ENCODE measurements at places on chromosomes 13 and 19. TPM values are rescaled to one million over a fixed set of nuclear protein-coding genes. Genes with fewer than 3 reads are reported as not detected.

WTIP gene
- 29.3 TPM for total RNA-seq

- DNase-seq: no peak
These were observed 344.1 kb downstream of the UQCRFS1 start for GRCh38 chr19:28868836-28869235.

- DNase-seq: no peak
These were observed 90.4 kb upstream of the PEG3 start for GRCh38 chr19:56930647-56931535.

CEACAM6 gene
- 29.8 TPM for total RNA-seq

SHISA7 gene
- total RNA-seq: 0.05 TPM

DNA sequence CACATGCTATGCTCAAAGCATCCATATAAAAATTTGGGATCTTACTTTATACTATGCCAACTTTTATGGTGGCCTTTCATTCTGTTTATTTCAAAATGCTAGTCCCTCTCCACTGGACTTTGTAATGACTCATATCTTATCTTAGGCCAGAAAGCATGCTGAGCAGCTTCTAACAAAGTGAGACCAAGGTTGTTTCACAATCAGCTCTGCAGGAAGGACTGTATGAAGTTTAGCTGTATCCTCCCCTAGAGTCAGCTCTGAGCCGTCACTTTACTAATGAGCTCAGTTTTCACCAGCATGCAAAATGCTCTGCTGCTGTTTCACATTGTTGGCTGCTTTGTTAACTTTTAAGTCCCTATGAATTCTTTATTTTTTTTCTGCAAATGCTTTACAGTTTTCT, 1608.8 kb downstream of the OLFM4 start:
- no peak for DNase-seq

ZNF554 gene
- total RNA-seq: 8.1 TPM

DNA sequence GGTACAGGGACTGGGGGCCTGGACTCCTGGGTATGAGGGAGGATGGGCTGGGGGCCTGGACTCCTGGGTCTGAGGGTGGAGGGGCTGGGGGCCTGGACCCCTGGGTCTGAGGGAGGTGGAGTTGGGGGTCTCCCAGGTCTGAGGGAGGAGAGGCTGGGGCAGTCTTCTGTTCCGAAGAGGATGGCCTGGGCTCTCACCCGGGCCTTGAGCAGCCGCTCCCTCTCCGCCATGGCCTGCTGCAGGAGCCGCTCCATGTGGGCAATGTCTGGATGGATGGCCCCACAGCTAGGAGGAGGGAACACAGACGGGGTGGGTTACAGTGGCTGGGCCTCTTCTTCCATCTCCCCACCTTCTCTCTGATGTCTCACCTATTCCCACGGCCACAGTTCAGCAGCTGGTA, 18.1 kb downstream of the PHLDB3 start:
- no peak for DNase-seq

DKKL1 gene
- 0.90 TPM for total RNA-seq

EGLN2 gene
- 83.8 TPM for total RNA-seq

DNA sequence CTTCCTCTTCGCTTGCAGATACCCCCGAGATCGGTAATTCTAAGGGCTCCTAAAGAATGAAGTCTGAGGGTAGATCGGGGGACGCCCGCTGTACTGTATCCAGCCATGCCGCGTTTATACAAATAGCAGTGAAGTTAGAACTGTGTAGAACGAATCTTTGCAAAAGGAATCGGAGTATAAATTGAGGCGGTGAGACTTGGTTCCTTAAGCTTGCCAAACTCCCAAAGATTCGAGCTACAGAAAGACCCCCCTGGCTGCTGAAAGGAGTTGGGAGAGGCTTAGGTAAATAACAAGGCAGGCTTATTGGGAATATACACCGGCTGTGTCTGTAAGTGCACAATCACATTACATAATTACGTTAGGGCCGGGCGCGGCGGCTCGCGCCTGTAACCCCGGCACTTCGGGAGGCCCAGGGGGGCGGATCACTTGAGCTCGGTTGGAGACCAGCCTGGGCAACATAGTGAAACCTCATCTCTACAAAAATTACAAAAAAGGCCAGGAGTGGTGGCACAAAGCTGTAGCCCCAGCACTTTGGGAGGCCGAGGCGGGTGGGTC, 12.2 kb downstream of the TMEM160 start:
- no peak for DNase-seq

GRCh38 chr19:18289471-18290301, 8.3 kb upstream of the JUND start:
- DNase-seq: no peak

DNA sequence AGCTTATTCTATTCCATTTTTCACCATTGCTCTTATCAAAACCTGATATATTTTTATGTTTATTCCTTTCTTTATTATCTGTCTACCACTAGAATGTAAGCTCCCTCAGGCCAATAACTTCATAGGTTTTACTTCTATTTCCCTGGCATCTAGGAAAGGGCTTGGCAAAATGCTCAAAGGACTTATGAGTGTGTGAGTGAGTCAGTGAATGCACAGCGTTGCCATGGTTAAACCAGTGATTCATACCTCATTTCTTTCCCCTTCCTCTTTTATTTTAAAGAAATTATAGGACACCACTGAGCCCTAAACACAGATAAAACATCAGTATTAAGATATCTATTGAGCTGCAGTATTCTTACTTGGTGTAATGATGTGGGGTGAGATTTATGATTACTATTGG, 162.1 kb downstream of the GPC6 start:
- DNase-seq: no peak

- DNase-seq: no peak
These were observed 89.7 kb downstream of the RAB20 start for GRCh38 chr13:110471833-110472162.

DNA sequence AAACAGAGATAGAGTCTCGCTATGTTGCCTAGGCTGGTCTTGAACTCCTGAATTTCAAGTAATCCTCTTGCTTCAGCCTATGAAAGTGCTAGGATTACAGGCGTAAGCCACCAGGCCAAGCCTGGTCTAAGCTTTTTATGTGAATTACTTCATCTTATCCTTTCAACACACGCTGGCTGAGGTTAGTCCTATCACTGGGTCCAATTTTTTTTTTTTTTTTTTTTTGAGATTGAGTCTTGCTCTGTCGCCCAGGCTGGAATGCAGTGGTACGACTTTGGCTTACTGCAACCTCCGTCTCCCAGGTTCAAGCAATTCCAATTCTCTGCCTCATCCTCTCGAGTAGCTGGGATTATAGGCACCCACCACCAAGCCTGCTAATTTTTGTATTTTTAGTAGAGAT, 10.4 kb downstream of the MYO1F start:
- no peak for DNase-seq

DNA sequence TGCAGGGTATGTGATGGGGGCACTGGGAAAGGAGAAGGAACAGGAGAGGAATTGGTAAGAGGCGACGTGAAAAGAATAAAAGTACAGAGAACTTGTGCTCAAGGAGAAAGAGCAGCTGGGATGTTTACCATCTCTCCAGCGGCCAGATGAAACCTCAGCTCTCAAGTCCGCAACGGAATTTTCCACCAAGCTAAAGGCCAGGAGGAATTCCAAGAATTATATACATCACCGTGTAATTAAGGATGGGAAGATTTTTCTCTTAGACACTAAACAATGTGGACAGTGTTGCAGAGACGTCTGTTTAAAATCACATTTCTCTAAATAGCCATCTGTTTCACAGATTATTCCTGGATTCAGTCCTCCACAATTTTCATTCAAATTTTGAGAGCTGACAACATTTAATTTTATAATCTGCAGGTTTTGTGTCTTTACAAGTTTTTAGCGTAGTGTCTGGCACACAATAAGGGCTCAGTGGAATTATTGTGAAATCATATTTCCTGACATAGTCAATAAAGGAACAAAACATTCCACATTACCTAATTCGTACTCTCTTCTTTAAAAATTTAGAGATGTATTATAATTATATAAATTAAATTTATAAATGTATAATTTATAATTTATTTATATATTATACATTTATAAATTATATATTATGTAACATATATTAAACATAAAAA, 23.0 kb upstream of the USP29 start:
- DNase-seq: no peak

DNA sequence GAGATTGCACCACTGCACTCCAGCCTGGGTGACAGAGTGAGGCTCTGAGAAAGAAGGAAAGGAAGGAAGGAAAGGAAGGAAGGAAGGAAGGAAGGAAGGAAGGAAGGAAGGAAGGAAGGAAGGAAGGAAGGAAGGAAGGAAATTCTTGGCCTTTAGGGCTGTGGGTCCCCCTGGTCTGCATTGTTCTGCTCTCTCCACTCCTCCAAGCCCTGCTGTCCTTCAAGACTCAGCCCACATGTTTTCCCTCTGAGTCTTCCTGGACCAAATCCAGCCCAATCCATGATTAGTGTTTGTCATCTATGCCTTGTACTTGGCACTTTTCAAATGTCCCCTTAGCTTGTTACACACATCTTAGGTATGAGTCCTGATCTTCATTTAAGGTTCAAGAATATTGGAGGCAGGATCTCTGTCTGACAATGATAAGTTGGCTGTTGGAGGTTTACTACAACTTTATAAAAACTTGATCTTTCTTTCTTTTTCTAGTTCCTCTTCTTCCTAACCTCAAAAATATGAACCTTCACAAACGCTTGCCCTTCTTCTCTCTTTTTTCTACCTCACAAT, 48.8 kb upstream of the INTS6 start:
- DNase-seq: no peak

DNA sequence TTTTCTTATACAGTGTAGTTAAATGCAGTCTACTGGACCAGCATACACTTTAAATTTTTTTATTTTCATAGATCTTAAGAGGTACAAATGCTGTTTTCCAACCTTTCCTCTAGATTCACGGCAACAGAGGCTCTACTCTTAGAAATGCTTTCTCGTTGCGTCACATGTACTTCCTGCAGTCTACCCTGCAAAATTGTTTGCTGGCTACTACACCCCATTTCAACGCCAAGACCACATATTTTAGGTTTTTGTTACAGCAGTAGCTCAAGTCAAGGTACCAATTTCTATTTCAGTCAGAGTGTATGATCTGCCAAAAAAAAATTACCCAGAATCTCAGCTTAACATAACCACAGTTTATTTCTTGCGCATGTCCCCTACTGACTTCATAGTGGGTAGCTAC, 94.1 kb downstream of the TNFSF13B start:
- no peak for DNase-seq

GRCh38 chr19:49104229-49104864, 9.8 kb upstream of the LIN7B start:
- no peak for DNase-seq

RFX1 gene
- 19.3 TPM for total RNA-seq

- DNase-seq: peak; percentile 80
These were observed 16.2 kb upstream of the PRODH2 start for GRCh38 chr19:35828692-35829301.

- no peak for DNase-seq
These were observed 560 bp downstream of the TMEM86B start for GRCh38 chr19:55228015-55228391.

DNA sequence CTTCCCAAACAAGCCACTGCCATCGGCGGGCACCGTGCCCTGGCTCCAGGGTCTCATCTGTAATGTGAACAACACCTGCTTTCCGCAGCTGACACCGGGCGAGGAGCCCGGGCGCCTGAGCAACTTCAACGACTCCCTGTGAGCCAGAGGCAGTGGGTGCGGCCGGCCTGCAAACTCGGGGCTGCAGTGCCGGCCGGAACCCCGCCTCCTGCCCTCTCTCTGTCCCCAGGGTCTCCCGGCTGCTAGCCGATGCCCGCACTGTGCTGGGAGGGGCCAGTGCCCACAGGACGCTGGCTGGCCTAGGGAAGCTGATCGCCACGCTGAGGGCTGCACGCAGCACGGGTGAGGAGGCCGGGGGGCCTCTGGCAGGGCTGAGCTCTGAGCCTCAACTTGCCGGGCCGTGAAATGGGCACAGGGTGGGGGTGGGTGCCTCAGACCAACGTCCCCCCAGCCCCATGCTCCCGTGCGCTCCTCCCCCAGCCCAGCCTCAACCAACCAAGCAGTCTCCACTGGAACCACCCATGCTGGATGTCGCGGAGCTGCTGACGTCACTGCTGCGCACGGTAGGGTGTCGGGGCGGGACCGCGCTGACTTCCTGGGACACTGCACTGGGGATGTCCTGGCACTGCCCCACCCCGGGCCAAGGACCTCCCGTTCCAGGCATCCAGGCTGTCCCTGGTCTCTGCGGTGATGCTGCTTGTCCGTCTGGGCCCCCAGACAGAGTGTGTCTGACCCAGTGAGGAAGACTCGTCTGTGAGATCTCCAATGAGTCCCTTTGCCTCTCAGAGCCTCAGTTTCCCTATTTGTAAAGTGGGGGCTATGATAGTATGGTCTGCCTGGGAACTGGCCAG, 2.2 kb downstream of the ABCA7 start:
- DNase-seq: no peak

DNA sequence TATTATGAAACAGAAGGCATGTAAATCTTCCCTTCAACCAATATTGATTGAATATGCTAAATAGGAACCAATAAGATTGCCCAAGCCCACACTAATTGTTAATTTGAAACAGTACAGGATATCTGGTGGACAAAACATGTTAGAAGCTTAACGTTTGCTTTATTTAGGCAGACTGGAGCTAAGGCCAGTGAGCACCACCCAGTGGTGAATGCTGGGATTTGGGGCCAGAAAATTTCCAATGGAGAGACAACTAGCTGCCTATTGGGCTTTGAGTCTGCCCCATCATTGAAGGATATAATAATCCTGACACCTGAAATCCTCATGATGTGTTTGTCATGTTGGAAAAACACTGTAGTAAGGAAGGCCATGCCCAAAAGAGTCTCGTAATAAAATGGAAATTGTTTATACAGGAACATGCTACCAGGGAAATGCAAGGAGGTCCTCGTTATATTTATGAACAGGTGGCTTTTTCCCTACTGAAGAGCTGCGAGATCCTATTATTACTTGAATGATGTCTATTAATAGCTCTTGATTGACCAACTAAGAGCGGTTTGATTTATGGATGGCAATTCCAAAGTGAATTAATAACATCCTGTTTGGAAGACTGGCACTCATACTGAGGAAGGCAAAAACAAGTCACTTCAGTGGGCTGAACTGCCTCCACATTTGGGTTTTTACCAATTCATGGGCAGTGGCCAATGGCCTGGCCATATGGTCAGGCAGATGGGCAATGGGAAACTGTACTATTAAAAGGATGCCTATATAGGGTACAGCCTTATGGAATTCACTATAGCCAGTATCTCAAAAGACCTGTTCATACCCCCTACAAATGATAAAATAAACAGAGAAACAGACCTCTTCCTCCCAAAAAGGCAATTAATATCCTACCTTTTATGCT, 8.7 kb downstream of the SIGLECL1 start:
- no peak for DNase-seq

GRCh38 chr13:95160112-95160906, 140.9 kb downstream of the ABCC4 start:
- no peak for DNase-seq

- DNase-seq: no peak
These were observed 10.9 kb downstream of the NCR1 start for GRCh38 chr19:54916822-54917221.

DNA sequence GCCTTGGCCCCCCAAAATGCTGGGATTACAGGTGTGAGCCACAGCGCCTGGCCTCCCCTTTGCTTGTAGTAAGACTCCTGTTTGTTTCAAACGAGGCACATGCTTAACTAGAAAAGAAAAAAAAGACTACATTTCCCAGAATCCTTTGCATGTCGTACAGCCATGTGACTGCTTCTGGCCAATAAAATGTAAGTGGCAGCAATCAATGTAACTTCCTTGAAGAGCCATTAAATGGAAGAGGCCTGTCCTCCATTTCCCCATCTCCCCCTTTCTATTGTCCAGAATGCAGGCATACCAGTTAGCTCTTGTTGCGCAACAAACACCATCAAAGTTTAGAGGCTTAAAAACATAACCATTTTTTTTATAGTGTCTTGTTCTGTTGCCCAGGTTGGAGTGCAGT, 10.4 kb upstream of the GPR32 start:
- DNase-seq: no peak

Measured in type B pancreatic cell (in vitro differentiated cells).